ENCODE measurements at places on chromosomes 1 and 21.

DNA sequence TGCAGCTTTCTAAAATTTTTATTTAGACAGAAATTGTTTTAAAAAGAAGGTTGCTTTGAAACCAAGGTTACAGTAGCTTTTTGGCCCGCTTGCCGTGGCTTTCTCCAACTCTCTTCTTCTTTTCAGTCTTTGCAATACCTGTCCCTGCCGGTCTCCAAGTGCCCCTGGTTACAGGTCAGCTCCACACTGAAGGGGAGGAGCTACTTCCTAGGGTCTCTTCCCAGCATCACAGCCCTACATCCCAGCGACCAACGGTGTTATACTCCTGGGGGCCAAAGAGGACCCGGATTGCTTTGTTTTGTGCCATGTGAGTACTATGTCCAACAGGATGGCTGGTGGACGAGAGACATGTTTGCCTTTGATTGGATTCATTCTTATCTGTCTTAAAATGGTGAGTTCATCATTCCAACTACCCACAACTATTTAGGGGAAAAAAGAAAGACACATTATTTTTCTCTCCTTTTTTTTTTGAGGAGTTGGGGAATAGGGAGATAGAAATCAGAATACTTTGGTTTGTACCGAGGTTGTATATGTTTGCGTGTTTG lies at the start of gene FNDC7:
TSS of gene FNDC7 (plus strand) at position 303 of the 545 bp plus-strand sequence. CDS start at position 329, 26 bp downstream.
- no peak for DNase-seq
- no peaks in the 10 kb centered on the region for H3K4me1 ChIP-seq
- H3K4me3 ChIP-seq: no peak within 1 kb of the TSS

GRCh38 chr1:29370067-29370466 lies 133.7 kb downstream of the PTPRU start:
- H3K27me3 ChIP-seq: no peaks in the 10 kb centered on the region
- H3K4me1 ChIP-seq: no peaks in the 10 kb centered on the region
- no peaks in the 10 kb centered on the region for H3K36me3 ChIP-seq
- H3K4me3 ChIP-seq: no peak overlapping the region
- H3K27ac ChIP-seq: no peak overlapping the region

- no peak overlapping the region for H3K4me3 ChIP-seq
- no peak for DNase-seq
- no peaks in the 10 kb centered on the region for H3K4me1 ChIP-seq
- H3K36me3 ChIP-seq: peaks cover 57% of the 10 kb centered on the region
Measured at GRCh38 chr1:42746436-42747105, 6.5 kb upstream of the CLDN19 start.

GRCh38 chr1:37822906-37823815 lies 15.2 kb upstream of the YRDC start:
- no peak for DNase-seq
- no peak overlapping the region for H3K27ac ChIP-seq
- no peaks in the 10 kb centered on the region for H3K27me3 ChIP-seq
- H3K4me3 ChIP-seq: no peak overlapping the region
- peaks cover 16% of the 10 kb centered on the region for H3K36me3 ChIP-seq
- no peaks in the 10 kb centered on the region for H3K4me1 ChIP-seq

GRCh38 chr21:20258542-20258941 lies 739.7 kb upstream of the NCAM2 start:
- H3K27me3 ChIP-seq: no peaks in the 10 kb centered on the region
- H3K27ac ChIP-seq: no peak overlapping the region
- no peak overlapping the region for H3K4me3 ChIP-seq
- H3K36me3 ChIP-seq: no peaks in the 10 kb centered on the region

GRCh38 chr1:147223740-147224615 lies 1.2 kb downstream of the FMO5 start:
- no peaks in the 10 kb centered on the region for H3K27me3 ChIP-seq
- no peaks in the 10 kb centered on the region for H3K36me3 ChIP-seq
- no peak for DNase-seq

- no peak overlapping the region for H3K27ac ChIP-seq
- H3K27me3 ChIP-seq: no peaks in the 10 kb centered on the region
- H3K4me3 ChIP-seq: no peak overlapping the region
- no peak for DNase-seq
- H3K4me1 ChIP-seq: no peaks in the 10 kb centered on the region
- no peaks in the 10 kb centered on the region for H3K36me3 ChIP-seq
Measured at GRCh38 chr1:174818014-174818616, 181.6 kb upstream of the CACYBP start.

GRCh38 chr1:172142324-172142723 lies 278.2 kb upstream of the C1orf105 start:
- peaks cover 33% of the 10 kb centered on the region for H3K4me1 ChIP-seq
- peak overlapping the region; percentile 89 for H3K27ac ChIP-seq
- H3K27me3 ChIP-seq: no peaks in the 10 kb centered on the region
- H3K4me3 ChIP-seq: no peak overlapping the region
- no peak for DNase-seq

- no peaks in the 10 kb centered on the region for H3K27me3 ChIP-seq
- no peaks in the 10 kb centered on the region for H3K36me3 ChIP-seq
- no peak overlapping the region for H3K4me3 ChIP-seq
- DNase-seq: no peak
Measured at GRCh38 chr21:33232291-33233034, 2.7 kb downstream of the IFNAR2 start.

DNA sequence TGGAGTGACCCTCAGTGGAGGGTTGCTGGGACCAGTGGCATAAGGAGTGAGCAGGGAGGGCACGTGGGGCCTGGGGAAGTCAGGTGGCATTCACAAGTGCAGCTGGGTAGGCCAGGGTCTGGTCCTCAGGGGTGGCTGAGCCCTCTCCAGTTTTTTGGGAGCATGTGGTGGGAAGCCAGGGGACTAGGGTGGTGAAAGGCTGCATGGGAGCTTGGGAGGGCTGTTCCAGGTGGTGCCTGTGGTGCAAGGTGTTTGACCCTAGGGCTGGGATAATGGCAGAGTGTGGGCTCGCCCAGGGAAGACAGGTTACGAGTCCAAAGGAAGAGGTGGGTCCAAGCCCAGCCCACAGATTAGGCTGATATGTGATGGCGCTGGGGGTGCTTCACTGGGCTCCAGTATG lies 30.5 kb downstream of the MAN1C1 start:
- H3K27ac ChIP-seq: no peak overlapping the region
- no peak for DNase-seq
- no peaks in the 10 kb centered on the region for H3K36me3 ChIP-seq
- no peaks in the 10 kb centered on the region for H3K27me3 ChIP-seq

DNA sequence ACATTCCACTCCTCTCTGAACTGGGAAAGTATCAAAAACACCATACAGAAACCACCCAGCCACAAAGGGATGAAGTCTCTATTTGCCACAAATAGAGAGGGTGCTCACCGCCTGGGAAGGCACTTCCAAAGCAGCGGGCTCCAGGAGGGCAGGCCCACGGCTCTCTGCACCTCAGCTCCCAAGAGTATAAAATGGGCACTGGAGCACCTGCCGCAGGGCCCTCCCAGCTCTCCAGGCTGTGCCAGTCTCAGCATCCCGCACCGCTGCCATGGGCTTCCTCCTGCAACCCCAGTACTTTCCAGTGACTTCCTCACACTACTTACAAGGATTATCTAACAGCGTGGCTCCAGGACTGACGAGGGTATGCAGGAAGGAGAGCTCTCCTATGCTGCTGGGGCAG lies 14.4 kb downstream of the C2CD2 start:
- no peak overlapping the region for H3K27ac ChIP-seq
- no peak overlapping the region for H3K4me3 ChIP-seq
- H3K27me3 ChIP-seq: no peaks in the 10 kb centered on the region
- no peaks in the 10 kb centered on the region for H3K4me1 ChIP-seq

GRCh38 chr1:246679794-246680177 lies 44.4 kb upstream of the SCCPDH start:
- no peak for DNase-seq
- H3K4me1 ChIP-seq: no peaks in the 10 kb centered on the region
- H3K4me3 ChIP-seq: no peak overlapping the region
- no peaks in the 10 kb centered on the region for H3K36me3 ChIP-seq

DNA sequence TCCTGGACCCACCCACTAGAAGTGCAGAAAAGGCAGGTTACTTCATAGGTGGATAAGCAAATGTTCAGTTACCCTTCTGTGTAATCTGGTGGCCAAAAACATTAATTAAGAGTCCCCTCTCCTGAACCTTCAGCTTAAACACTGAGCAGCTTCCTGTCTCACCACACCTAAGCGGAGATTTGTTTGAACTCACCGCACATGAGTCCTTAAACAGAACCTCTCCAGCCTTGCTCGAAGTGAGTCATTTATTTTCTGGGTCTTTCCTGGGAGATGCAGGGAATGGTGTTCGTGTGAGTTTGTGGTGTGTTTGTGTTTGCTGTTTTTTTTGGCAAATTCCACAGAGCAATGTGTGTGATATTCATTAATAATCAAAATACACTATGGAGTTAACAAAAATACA lies 7.6 kb upstream of the FNBP1L start:
- no peak for DNase-seq
- no peaks in the 10 kb centered on the region for H3K27me3 ChIP-seq
- no peak overlapping the region for H3K27ac ChIP-seq

DNA sequence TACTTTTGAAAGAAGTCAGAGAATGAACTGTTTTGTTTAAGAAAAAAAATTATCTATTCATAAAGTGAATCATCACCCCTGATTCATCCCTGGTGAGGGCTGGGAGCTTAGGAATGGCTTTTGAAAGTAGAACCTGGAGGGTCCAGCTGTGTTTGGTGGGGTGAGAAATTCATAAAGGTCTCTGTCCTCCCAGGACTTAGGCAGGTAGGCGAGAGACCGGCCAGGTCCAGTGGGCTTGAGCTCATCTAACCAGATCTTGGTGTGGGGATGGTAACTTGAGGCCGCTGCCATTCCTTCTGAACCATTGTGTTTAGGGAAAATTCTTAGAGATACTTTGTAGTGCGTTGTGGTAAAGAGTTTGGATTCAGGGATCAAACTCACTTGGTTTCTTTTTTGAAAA lies 156.8 kb upstream of the TNR start:
- H3K4me3 ChIP-seq: no peak overlapping the region
- H3K27me3 ChIP-seq: no peaks in the 10 kb centered on the region
- no peak overlapping the region for H3K27ac ChIP-seq
- H3K36me3 ChIP-seq: no peaks in the 10 kb centered on the region

DNA sequence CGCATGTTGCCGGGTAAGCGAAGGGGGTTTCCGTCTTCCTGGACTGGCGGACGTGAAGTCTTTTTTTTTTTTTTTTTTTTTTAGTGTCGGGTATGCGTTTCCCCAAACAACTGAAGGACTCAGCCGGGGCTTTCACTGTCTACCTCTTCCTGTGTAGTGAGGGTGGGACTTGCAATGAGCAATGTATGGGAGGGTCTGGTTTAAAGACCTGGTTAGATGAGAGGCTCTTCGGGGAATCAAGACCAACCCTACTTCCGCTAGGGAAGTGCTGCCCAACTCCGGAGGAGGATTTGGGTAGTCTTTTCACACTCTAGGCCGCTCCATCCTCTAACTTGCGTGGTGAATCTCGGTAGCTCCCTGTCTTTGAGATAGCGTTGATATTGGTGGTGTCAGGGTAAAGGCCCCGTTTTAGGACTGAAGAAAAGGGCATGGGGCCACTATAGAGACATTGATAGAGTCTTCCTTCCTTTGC lies 754 bp downstream of the PRRC2C start:
- H3K4me3 ChIP-seq: peak overlapping the region; percentile 79
- H3K27ac ChIP-seq: peak overlapping the region; percentile 100
- no peaks in the 10 kb centered on the region for H3K27me3 ChIP-seq
- H3K36me3 ChIP-seq: peaks cover 4% of the 10 kb centered on the region
- no peak for DNase-seq

GRCh38 chr21:38307771-38308531 lies 51.2 kb downstream of the KCNJ15 start:
- no peak overlapping the region for H3K4me3 ChIP-seq
- no peaks in the 10 kb centered on the region for H3K36me3 ChIP-seq
- H3K4me1 ChIP-seq: no peaks in the 10 kb centered on the region
- no peaks in the 10 kb centered on the region for H3K27me3 ChIP-seq
- DNase-seq: no peak
- H3K27ac ChIP-seq: no peak overlapping the region

- H3K36me3 ChIP-seq: no peaks in the 10 kb centered on the region
- peak overlapping the region; percentile 50 for H3K27ac ChIP-seq
- H3K4me1 ChIP-seq: no peaks in the 10 kb centered on the region
- no peaks in the 10 kb centered on the region for H3K27me3 ChIP-seq
Measured at GRCh38 chr1:89274411-89274857, 1.8 kb upstream of the GBP5 start.

- H3K4me1 ChIP-seq: no peaks in the 10 kb centered on the region
- H3K27ac ChIP-seq: peak overlapping the region; percentile 41
- H3K36me3 ChIP-seq: no peaks in the 10 kb centered on the region
- H3K4me3 ChIP-seq: no peak overlapping the region
- no peak for DNase-seq
Measured at GRCh38 chr1:218498056-218498938, 153.2 kb downstream of the TGFB2 start.

GRCh38 chr1:53393325-53393792 lies 65.5 kb upstream of the LRP8 start:
- H3K36me3 ChIP-seq: no peaks in the 10 kb centered on the region
- no peaks in the 10 kb centered on the region for H3K4me1 ChIP-seq
- peaks cover 6% of the 10 kb centered on the region for H3K27me3 ChIP-seq
- peak; percentile 74 for DNase-seq
- H3K4me3 ChIP-seq: no peak overlapping the region

DNA sequence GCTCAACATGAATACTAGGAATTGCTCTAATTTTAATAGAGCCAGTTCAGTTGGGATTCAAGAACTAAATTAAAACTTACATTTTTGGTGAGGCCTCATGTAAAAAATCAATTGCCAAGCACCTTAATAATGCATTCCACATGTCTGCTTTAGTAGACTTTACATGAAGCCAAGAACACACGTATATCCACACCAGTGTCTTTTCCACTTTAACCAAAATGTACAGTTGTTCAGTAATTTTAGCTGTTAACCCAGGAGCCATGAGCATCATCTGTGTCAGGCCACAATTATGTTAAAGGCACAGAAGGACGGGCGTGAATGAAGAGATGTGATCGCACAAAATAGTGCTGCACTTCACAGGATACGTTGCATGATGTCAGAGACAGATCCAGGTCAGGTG lies 136.7 kb downstream of the TLR5 start:
- H3K27ac ChIP-seq: peak overlapping the region; percentile 34
- peaks cover 33% of the 10 kb centered on the region for H3K4me1 ChIP-seq
- H3K36me3 ChIP-seq: peaks cover 35% of the 10 kb centered on the region
- no peaks in the 10 kb centered on the region for H3K27me3 ChIP-seq

DNA sequence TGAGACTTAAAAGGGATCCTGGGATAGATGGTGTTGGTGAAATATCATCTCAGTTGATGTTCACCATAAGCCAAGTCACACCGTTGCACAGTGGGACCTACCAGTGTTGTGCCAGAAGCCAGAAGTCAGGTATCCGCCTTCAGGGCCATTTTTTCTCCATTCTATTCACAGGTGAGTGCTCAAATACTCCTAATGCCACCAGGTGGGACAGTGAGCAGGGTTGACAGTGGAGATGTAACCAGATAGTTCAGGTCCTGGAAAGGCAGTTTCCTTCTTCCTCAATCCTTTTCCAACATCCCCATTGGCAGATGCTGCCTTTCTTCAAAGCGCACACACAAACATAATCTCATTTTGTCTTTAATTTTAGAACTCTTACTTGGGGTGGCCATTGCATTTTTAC lies 11.6 kb downstream of the CD160 start:
- H3K4me1 ChIP-seq: no peaks in the 10 kb centered on the region
- H3K27ac ChIP-seq: no peak overlapping the region
- no peak for DNase-seq
- H3K4me3 ChIP-seq: no peak overlapping the region

GRCh38 chr1:204487256-204487615 lies 7.4 kb downstream of the PIK3C2B start:
- peaks cover 13% of the 10 kb centered on the region for H3K4me1 ChIP-seq
- no peaks in the 10 kb centered on the region for H3K27me3 ChIP-seq
- no peak overlapping the region for H3K4me3 ChIP-seq
- DNase-seq: no peak

All from tibial nerve (tissue), 4 donors.